ENCODE measurements at places on chromosomes 7 and 10.

GRCh38 chr10:5620223-5620721 is 46.1 kb downstream of the ASB13 start:
- no peak for DNase-seq
- H3K27ac ChIP-seq = peak overlapping the region; percentile 22
- no peaks in the 10 kb centered on the region for H3K27me3 ChIP-seq
- H3K4me1 ChIP-seq = peaks cover 47% of the 10 kb centered on the region
- no peak overlapping the region for H3K4me3 ChIP-seq

GRCh38 chr7:93036807-93037206 is 81.0 kb downstream of the SAMD9 start:
- no peaks in the 10 kb centered on the region for H3K36me3 ChIP-seq
- DNase-seq = no peak
- no peaks in the 10 kb centered on the region for H3K27me3 ChIP-seq

- no peaks in the 10 kb centered on the region for H3K36me3 ChIP-seq
- no peak overlapping the region for H3K27ac ChIP-seq
- no peak for DNase-seq
- no peaks in the 10 kb centered on the region for H3K4me1 ChIP-seq
- H3K27me3 ChIP-seq = no peaks in the 10 kb centered on the region
Measured at GRCh38 chr7:153392726-153393125, 633.2 kb downstream of the ACTR3B start.

- no peak overlapping the region for H3K27ac ChIP-seq
- no peak overlapping the region for H3K4me3 ChIP-seq
- H3K4me1 ChIP-seq = peaks cover 3% of the 10 kb centered on the region
- H3K36me3 ChIP-seq = no peaks in the 10 kb centered on the region
- H3K27me3 ChIP-seq = no peaks in the 10 kb centered on the region
Measured at GRCh38 chr7:129550693-129551360, 48.5 kb downstream of the SMKR1 start.

GRCh38 chr7:26091933-26092332 is 60.1 kb upstream of the NFE2L3 start:
- H3K27ac ChIP-seq = no peak overlapping the region
- no peaks in the 10 kb centered on the region for H3K27me3 ChIP-seq
- no peak for DNase-seq
- no peaks in the 10 kb centered on the region for H3K4me1 ChIP-seq
- H3K4me3 ChIP-seq = no peak overlapping the region

GRCh38 chr7:41205600-41205999 is 497.3 kb downstream of the INHBA start:
- no peak overlapping the region for H3K4me3 ChIP-seq
- H3K36me3 ChIP-seq = no peaks in the 10 kb centered on the region
- no peaks in the 10 kb centered on the region for H3K27me3 ChIP-seq
- DNase-seq = no peak

GRCh38 chr10:132006966-132007365 is 25.2 kb upstream of the BNIP3 start:
- H3K4me3 ChIP-seq = no peak overlapping the region
- no peaks in the 10 kb centered on the region for H3K4me1 ChIP-seq
- no peaks in the 10 kb centered on the region for H3K36me3 ChIP-seq
- H3K27me3 ChIP-seq = no peaks in the 10 kb centered on the region

DNA sequence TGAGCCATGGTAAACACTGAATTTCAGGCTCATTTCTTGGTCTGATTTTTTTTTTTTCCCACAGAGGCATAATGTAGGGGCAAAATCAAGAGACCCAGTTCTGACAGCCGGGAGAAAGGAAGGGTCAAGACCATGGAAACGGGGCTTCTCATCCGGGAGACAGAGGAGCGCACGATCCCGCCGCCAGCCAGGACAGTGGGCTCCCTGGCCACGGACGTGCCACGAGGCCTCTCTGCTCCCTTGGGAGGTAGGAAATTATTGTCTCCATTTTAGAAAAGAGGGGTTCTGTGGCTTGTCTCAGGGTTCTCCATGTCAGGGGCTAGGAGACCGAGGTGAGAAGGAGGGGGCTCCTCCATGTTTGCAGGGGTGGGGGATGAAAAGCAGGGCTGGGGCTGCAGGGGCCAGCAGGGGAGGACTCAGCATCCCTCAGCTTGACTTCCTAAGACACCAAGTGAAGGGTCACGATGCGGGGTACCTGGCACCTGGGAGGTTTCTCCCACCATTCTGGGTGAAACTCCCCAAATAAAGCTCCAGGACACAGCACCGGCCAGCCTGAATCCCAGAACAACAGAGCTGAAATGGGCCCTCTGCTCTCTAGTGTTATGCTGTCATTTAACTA is 37.6 kb downstream of the PPIF start:
- H3K27me3 ChIP-seq = no peaks in the 10 kb centered on the region
- no peak overlapping the region for H3K27ac ChIP-seq
- no peak overlapping the region for H3K4me3 ChIP-seq

DNA sequence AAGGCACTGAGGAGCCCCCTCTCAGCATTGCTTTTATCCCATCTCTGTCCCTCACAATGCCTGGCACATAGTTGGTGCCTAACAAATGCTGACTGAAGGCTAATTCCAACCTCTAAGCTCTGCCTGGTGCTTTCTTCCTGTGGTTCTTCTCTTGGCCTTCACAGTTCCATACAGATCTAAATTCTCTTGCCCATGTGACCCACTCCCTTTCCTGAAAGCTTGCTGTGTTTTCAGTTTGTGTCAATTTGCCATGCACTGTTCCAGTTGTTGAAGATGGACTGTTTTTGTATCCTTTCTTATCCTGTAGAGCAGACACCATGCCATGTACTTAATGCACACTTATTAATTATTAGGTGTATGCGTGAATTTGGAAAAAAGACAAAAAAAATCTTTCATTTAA is 9.2 kb downstream of the TBXAS1 start:
- H3K27ac ChIP-seq = no peak overlapping the region
- no peak overlapping the region for H3K4me3 ChIP-seq
- H3K36me3 ChIP-seq = no peaks in the 10 kb centered on the region
- H3K27me3 ChIP-seq = no peaks in the 10 kb centered on the region
- DNase-seq = no peak

DNA sequence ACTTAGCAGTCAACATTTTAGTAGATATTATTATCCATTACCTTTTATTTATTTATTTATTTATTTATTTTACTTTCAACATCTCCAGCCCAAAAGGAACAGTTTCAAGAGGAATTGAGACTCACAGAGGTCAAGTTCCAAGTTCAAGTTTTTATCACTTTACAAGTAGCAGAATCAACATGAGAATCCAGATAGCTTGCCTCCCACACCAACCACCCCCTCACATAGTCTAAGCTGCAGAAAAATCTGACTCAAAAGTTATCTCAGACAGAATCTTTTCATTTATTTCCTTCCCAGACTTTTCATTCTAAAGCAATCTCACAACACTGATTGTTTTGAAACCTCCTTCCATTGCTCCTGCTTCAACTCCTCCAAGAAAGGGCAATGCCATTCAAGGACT is 129.6 kb downstream of the GRM3 start:
- no peak for DNase-seq
- H3K4me1 ChIP-seq = no peaks in the 10 kb centered on the region
- H3K4me3 ChIP-seq = no peak overlapping the region
- H3K27me3 ChIP-seq = no peaks in the 10 kb centered on the region
- no peaks in the 10 kb centered on the region for H3K36me3 ChIP-seq
- H3K27ac ChIP-seq = no peak overlapping the region

DNA sequence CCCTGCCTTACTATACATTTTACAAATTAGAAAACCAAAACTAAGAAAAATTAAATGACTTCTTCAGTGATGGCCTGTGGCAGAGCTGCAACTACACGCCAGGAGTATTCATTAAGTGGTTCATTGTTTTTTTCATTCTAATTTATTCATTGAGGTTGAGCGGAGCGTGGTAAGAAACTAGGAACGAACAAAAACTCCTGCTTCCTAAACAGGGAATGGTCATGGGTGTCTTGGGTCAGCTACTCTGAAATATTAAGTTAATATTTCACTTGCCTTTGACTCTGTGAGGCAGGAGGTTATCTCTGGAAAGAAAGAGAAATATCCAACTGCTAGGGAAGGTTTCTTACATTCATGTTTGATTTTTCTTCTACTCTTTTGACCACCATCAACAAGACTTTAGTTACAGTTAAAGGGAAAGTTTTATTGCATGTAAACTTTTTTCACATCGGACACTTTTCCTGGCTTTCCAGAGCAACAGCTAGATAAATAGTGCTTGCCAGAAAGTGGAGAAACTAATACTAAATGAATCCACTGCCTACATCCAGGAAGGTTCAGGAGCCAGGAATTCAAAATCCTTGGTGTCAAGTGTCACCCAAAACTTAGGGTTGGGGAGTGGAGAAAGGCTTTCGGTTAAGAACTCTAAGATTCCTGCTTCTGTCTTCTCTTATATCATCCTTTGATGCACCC is 896 bp upstream of the GNG11 start:
- H3K4me1 ChIP-seq = no peaks in the 10 kb centered on the region
- no peaks in the 10 kb centered on the region for H3K27me3 ChIP-seq
- H3K27ac ChIP-seq = peak overlapping the region; percentile 20

DNA sequence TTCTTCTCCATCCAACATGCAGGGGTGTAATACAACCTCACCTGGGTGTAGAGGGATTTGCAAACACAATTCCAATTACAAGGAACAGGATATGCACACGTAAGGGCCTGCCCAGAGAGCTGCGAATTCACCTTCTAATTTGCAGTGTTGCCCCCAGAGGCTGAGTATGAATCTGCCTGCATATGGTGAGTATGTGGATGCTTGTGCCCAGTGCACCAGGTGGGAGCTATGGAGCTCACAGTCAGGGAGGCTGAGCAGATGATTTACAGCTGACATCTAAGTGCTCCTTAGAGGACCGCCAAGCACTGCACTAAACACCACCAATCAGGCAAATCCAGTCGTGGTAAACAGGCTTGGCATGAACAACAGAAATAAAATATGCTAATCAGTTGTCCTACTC is 132.0 kb downstream of the RELN start:
- H3K27ac ChIP-seq = no peak overlapping the region
- no peak overlapping the region for H3K4me3 ChIP-seq
- DNase-seq = no peak
- no peaks in the 10 kb centered on the region for H3K4me1 ChIP-seq

DNA sequence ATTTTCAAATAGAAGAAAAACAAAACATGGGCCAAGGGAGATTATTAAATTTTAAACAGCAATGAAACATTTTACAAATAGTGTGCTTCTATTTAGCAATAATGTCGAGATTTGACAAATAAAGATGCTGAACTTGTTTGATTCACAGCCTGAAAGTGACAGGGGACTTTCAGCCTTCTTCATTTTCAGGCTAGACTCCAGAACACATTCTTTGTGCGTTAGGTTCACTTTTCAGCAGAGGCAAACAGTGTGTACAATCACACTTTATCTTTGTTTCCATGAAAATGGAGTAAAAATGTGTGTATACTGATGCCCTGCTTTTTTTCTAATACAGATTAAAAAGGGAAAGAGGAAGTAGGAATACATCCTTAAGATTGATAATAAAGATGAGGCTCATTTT is 35.6 kb downstream of the FAM171A1 start:
- no peak for DNase-seq
- no peaks in the 10 kb centered on the region for H3K27me3 ChIP-seq
- H3K36me3 ChIP-seq = no peaks in the 10 kb centered on the region
- H3K4me3 ChIP-seq = no peak overlapping the region
- H3K27ac ChIP-seq = no peak overlapping the region

GRCh38 chr7:150428671-150429451 is 21.6 kb upstream of the GIMAP8 start:
- no peak overlapping the region for H3K27ac ChIP-seq
- no peaks in the 10 kb centered on the region for H3K36me3 ChIP-seq
- no peak for DNase-seq
- H3K4me1 ChIP-seq = peaks cover 11% of the 10 kb centered on the region

DNA sequence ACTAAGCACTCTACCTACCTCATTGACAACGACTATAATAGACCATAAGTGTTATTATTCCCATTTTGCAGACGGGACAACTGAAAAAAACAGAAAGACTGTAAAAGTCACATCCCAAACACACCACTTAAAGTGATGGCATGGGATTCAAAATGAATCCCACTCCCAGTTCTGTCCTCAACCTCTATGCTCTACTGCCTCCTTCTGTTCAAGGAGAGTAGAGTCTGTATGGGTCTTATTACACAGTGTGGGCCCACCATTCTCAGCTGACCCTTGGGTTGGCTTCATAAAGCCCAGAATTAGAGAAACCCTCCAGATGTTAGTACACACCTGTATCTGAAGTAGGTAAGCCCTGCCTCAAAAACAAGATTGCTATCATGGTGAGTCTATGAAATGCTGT is 102.2 kb downstream of the GRM8 start:
- no peak for DNase-seq
- no peaks in the 10 kb centered on the region for H3K4me1 ChIP-seq
- H3K36me3 ChIP-seq = no peaks in the 10 kb centered on the region
- no peaks in the 10 kb centered on the region for H3K27me3 ChIP-seq
- H3K27ac ChIP-seq = no peak overlapping the region

DNA sequence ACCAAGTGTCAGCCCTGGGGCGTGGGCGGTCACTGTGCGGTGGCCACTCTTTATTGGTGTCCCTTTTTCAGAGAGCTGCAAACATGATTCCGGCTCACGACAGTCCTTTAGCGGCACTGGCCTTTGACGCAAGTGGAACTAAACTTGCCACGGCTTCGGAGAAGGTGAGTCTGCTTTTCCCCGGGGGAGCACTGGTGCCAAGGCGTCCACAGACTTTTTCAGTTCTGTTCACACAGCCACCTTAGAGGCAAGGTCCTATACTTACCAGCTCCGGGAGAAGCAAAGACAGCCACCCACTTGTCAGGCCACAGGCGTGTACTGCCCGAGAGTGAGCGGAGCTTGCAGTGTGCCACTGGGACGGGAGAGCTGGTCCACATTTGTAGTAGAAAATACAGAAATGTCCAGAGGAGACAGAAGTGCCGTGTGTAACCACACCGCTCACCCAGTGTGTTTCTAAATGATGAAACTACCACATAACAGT is 27.9 kb downstream of the WIPI2 start:
- no peak for DNase-seq
- no peaks in the 10 kb centered on the region for H3K4me1 ChIP-seq
- H3K4me3 ChIP-seq = no peak overlapping the region
- no peaks in the 10 kb centered on the region for H3K27me3 ChIP-seq

GRCh38 chr7:41695661-41696322 is 7.1 kb downstream of the INHBA start:
- no peaks in the 10 kb centered on the region for H3K36me3 ChIP-seq
- H3K4me3 ChIP-seq = peak overlapping the region; percentile 10
- DNase-seq = no peak
- H3K27me3 ChIP-seq = no peaks in the 10 kb centered on the region
- H3K4me1 ChIP-seq = peaks cover 21% of the 10 kb centered on the region

All from esophagus squamous epithelium (tissue), 5 donors.